ENCODE measurements at places on chromosomes 6 and 20.

GRCh38 chr6:2807342-2808090 is 34.1 kb downstream of the SERPINB1 start:
- DNase-seq: no peak

- DNase-seq: no peak
Observed at GRCh38 chr6:168905451-168906090, 348.1 kb downstream of the THBS2 start.

GRCh38 chr20:48198929-48199451 is 413.7 kb upstream of the SULF2 start:
- DNase-seq: no peak

DNA sequence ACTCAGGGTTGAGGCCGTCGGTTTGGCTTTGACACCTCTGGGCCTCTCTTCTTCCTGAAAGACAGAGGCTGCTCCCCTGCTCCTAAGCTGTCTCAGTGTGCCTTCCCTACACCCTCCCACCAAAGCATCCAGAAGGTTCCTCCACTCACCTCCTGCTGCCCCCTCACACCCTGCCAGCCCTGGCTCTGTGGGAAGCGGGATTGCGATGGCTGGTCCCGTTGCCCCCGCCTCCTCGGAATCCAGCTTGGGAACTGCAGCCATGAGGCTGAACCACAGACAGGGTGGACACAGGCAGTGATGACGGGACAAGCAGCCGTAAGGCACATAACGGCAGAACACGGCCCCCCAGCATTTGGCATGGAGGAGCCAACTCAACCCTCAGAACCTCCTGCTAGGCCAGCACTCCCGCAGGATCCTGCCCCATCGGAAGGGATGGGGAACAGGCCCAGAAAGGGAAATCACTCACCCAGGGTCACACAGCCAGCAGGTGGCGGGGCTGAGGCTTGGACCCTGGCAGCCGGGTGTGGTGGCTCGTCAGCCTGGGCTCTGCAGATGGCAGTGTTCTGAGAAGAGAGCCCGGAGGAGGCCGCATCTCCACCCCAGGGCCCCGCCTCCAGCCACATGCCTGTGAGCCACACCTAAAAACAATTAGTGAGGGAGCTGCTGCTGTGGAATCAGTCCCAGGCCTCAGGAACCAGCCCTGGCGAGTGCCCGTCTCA is 139.6 kb downstream of the PHACTR3 start:
- DNase-seq: no peak

DNA sequence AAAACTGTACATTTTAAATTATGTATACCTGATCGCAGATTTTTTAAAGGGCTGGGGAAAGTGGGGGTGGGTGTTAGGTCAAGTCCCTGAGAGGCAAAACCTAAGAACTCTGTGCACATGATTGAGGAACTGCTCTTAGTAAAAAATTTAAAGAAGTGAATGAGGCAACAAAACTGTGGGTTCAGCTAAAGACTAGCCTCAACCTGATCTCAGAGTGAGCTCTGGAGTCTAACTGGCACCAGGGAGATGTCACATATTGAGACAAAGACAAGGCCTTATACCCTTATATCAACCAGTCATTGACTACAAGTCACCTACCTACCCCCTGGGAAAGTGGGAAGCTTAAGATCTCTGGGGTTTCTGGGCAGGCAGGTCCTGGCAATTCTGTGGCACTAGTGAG is 27.4 kb upstream of the RUNX2 start:
- DNase-seq: no peak

DNA sequence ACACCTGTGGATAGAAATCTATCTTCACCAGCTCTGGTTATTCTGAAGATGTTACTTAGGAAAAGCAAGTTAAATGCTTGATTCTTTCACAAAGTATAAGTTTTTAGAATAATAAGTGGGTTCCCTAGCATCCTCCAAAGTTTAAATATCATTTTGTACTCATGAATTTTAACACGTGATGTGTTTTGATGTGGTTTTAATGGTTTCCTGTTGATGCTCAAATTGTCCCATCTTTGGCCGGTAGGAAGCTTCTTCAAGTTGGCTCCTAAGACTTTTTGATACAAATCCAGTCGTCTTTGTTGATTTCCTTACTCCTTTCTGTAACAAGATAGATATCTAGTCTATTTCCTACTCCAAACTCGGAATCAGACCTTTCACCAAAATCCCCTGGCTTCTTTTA is 94.5 kb upstream of the STXBP5 start:
- DNase-seq: no peak

DNA sequence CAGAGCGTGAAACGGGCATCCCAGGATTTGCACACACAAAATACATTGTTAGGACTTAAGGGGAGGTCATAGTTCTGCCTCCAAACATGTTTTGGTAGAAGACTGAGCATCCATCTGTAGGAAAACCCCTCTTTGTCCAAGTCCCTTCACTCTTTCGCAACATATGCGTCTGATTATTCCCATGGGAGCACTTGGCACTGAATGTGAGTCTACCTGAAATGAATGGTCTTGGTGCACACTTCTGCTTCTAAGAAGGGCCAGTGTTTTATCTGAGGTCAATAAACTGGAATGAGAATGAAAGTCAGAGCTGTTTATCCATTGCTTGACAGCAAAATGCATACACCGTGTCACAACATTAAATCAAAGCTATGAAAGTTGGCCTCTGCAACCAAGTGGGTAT is 33.0 kb downstream of the GJA10 start:
- DNase-seq: no peak

GRCh38 chr6:142740449-142740848 is 204.5 kb downstream of the HIVEP2 start:
- no peak for DNase-seq

DNA sequence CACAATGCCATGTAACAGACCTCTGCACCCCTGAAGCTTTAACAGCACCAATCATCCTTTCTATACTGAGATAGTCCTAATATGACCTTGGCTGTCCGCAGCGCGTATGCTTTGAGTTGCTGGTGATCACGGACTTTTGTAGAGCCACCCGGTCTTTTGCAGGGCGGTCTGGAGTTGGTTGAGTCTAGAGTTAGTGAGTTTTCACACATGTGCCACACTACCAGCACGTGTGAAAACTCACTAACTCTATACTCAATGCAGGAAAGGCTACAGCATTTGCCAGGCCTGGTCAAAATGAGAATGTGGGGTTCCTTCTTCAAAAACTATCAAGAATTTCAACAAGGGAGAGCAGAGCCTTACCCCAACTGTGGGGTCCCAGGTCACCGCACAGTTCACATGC is 14.6 kb downstream of the AGPAT4 start:
- no peak for DNase-seq

DNA sequence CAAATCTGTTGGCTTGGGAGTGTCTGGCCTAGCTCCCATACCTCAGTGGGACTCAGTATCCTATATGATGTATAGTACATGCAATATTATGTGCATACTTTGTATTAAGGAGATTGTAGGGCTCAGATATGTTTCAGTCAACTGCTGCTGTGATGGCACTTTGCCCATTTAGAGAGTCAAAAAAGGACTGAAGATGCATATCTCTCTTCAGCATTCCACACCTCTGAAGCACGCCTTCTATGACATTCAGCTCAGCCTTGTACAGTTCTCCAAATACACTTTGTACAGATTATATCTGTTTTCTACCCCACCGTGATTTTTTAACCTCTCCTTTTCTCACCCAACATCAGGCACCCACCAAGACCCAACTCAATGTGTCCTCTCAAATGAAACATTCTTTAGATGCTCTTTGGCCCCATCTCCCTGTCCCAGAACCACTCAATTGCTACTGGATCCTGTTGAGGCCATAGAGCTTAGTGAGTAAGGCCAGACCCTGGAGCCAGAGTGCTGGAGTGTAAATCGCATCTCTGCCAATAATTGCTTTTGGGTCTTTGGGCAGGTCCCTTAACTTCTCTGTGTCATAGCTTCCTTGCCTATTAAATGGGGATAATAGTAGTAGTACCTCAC is 15.6 kb downstream of the ENPP1 start:
- no peak for DNase-seq

DNA sequence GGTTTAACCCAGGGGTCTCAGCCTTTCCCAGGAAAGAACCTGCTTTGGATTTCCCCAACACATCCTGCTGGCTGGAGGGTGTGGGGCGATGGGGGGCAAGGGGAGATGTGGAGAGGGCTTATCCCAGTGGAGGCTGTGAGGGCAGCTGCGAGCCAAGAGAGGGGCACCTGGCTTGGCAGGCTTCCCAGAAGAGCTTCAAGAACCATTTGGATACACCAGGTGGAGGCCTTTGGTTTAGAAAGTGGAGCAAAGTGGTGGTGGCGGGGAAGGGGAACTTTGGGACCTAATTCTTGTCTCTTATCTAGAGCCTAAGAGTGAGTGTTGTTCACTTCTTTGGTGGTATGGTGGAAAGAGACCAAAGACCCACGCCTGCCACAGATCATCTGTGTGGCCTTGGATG is 12.4 kb downstream of the CD40 start:
- no peak for DNase-seq

GRCh38 chr6:20069021-20069522 is 143.2 kb downstream of the MBOAT1 start:
- no peak for DNase-seq

DNA sequence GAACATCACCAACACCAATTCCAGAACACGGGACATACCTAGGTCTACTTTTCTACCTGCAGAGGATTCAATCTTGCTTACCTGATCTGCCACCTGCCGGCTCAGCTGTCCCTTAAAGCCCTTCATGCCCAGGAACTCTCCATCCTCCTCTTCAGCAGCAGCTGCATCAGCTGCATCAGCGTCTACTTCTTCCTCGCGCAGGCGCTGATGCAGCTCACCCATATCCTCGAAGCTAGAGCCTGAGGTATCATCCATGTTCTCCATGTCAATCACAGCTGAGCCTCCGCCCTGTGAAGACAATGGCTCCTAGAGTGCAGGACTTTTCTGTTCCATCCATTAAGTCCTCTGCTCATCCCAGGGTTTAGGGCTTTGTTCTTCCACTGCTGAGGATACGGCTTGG is 918 bp downstream of the YIPF3 start:
- no peak for DNase-seq

GRCh38 chr6:69128411-69128810 is 493.3 kb downstream of the ADGRB3 start:
- DNase-seq: no peak

GRCh38 chr6:44135875-44136274 is 8.5 kb downstream of the TMEM63B start:
- no peak for DNase-seq

DNA sequence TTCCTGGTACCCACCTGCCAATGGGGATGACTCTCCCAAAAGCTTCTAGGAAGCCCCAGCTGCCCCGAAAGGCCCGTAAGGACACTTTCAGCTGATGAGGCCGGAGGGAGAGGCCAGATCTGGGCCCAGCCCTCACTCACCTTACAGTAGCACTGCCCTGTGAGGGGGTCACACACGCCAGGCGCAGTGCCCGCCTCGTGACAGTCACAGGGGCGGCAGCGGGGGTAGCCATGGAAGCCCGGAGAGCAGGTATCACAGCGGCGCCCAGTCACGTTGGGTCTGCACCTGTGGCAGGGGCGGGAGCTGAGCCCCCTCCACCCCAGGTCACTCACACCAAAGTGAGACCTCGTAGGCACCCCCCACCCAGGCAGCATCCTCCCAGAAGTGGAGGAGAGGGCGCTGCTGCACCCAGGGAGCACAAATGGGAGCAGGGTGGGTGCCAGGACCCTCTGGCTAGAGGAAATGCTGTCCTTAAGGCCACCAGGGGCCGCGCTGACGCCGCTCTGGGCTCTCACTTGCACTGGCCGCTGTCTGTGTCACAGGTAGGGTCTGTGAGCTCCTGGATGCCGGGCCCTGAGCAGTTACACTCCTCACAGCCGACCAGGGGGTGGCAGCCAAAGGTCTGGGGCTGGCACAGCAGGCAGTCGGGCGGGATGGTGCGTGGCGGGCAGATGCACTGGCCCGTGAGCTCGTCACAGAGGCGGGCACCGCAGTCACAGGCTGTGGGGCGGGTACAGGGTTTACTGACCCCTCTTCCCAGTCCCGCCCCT is 25.1 kb downstream of the ADRM1 start:
- DNase-seq: no peak
